Mucosa of gallbladder (tissue), 1 donor: ENCODE measurements at places on chromosomes 11 and 22. TPM values are rescaled to one million over a fixed set of nuclear protein-coding genes. Genes with fewer than 3 reads are reported as not detected.

CFAP68 gene
- 21.8 TPM for total RNA-seq

FOLR2 gene
- 18.9 TPM for total RNA-seq

PELI3 gene
- 20.3 TPM for total RNA-seq

SMIM35 gene
- total RNA-seq: not detected

MMP7 gene
- 1,865 TPM for total RNA-seq

ZFTA gene
- 30.7 TPM for total RNA-seq

CABP7 gene
- total RNA-seq: not detected

SGSM1 gene
- 6.8 TPM for total RNA-seq

SLC22A6 gene
- not detected for total RNA-seq

FZD4 gene
- 18.2 TPM for total RNA-seq

BCO2 gene
- total RNA-seq: 27.2 TPM

GAB4 gene
- not detected for total RNA-seq

P4HA3 gene
- total RNA-seq: 1.0 TPM

ANAPC15 gene
- total RNA-seq: 33.3 TPM

HORMAD2 gene
- total RNA-seq: not detected

PTPN5 gene
- total RNA-seq: 0.43 TPM

RTL10 gene
- 18.4 TPM for total RNA-seq

GRCh38 chr22:17767233-17768065 is 6.8 kb downstream of the BID start:
- no peak for DNase-seq

DNA sequence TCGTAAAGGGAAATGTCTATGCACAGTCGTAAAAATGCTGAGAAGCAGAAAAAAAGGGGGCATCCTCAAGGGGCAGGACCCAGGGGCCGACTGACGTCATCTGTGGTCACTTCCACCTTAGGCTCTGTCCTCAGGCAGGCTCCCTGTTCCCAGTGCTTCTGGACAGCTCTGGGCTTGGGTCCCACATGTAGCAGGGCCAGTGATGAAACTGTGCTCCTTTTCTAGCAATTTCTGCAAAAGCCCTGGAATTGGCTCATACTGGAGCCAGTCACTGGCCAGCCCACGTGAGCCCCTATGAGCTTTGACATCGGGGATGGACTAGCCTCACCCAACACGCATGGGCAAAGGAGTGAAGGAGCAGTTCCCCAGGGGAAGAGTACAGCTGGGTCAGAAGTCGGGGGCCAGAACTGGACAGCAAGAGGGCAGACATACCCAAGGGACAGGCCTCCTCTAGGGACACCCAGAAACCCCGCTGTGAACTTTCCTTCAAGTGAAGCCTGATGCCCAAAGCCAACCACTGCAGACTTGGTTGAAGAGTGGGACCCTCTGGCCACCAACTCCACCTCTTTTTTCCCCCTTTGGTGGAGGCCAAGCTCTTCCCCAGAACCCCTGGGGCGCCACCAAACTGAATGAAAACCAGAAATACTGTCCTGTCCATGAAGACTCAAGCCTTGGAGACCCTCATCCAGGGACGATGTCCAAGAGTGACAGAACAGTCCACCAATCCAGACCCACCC is 1349.0 kb downstream of the BRD1 start:
- DNase-seq: no peak

GRCh38 chr11:79139900-79140299 is 300.9 kb downstream of the TENM4 start:
- DNase-seq: no peak

DNA sequence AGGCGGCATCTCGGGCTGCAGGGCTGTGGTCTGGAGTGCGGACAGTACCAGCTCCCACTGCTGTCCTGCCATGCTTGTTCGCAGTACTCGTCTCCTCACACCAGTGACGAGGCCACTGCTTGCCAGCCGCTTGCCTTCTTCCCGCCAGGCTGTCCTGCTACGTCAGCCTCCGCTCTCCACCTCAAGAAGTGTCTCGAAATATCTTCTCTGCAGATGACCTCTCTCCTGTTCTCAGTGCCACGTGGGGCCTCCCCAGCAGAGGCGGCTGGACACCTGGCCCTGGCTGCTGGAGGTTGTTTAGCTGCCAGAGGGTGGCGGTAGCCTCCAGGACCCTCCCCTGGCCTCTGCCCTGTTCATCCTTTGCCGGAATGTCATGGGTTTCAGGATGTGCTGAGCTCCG is 3.1 kb upstream of the CCDC188 start:
- DNase-seq: no peak

GRCh38 chr11:16862726-16863125 is 124.3 kb downstream of the C11orf58 start:
- no peak for DNase-seq

- DNase-seq: no peak
These were observed 97.3 kb downstream of the PDHX start for GRCh38 chr11:35013514-35014233.

GRCh38 chr11:83816572-83817187 is 530.5 kb upstream of the CCDC90B start:
- no peak for DNase-seq

GRCh38 chr11:11706028-11706427 is 84.2 kb upstream of the GALNT18 start:
- DNase-seq: no peak

GRCh38 chr22:30891781-30892180 is 76.8 kb downstream of the MORC2 start:
- DNase-seq: no peak

- DNase-seq: no peak
These were observed 615.9 kb upstream of the FAT3 start for GRCh38 chr11:91608677-91609076.

DNA sequence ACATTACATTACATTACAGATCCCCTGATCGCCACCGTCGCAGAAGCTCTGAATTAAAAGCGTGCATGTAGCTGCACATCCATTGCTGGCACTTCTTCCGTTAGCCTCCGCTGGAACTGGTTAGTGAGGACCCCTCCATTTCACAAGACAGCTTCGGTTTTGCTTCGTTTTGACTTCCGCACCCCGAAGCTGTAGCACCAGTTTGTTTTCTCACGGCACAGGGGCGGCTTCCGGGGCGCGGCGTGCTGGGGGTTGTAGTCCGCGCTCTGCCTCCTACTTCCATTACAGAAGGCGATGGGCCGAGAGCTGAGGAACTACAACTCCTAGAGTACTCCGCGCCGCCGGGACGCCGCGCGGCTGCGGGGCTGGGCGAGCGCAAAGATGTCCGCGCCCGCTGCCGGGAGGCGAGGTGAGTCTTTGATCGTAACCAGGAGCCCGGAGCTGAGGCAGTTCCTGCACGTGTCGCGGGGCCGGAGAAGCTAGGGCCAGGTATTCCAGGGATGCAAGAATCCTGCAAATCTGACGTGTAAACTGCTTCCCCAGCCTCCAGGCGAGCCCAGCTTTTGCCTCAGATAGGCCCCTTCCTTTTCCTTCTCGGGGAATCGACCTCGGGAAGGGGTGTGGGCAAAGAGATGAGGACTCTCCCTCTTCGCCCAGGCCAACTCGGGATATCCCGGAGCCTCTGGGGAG is at the start of gene PEX26:
TSS of gene PEX26 (plus strand) at position 352 of the 690 bp plus-strand sequence. CDS start 387 bp downstream, outside the sequence.
- peak; percentile 96 for DNase-seq

DNA sequence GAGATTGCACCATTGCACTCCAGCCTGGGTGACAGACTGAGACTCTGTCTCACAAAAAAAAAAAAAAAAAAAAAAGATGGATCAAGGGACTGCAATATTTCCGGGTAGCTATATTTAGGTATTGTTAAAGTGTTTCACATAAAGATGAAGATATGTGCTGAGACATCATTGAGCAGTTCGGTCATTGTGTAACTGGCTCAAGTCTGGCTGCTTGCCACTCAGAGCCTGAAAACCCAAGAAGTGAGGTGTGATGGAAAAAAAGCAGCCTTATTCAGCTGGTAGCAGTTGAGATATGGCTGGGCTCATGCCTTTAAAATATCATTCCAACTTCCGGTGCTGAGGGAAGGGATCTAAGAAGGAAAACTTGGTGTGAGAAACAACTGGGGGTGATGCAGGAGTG is 46.9 kb downstream of the LUZP2 start:
- DNase-seq: no peak

DNA sequence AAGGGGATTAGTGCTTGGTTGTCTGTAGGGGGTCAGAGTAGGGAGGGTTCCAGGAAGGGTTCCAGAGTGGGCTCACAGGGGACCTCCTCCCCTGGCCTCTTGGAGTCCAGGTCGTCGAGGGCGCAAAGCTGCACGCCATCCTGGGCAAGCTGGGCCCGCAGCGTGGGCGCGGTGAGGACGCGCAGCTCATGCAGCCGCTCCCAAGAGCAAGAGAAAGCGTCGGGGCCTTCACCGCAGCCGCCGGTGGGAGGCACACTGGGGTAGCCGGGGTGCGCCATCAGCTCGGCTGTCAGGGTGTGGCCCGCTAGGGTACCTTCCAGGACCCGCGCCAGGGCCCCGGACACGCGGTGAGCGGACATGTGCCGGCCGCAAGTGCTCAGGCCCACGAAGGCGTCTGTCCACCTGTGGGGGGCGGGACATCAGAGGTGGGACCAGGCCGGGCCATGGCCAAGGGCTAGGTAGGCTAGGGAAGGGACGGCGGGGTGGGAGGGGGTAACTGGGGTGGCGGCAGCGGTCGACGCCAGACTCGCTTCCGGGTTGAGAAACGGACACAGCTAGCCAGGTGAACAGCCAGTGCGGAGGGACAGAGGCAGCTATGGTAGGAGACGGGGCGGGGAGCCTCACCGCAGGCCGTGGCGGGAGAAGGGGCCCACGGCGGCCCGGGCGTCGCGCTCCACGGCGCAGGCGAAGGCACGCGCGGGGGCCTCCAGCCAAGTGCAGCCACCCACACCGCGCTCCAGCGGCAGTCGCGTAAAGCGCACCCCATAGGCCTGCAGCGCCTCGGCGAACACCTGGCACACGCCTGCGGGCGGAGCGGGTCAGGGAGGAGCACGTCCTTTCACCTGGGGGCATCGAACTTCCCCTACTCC is 1.2 kb downstream of the YDJC start:
- no peak for DNase-seq

- no peak for DNase-seq
These were observed 10.1 kb downstream of the PKNOX2 start for GRCh38 chr11:125174686-125175085.

- no peak for DNase-seq
These were observed 54.8 kb downstream of the DENND5A start for GRCh38 chr11:9210224-9210921.

GRCh38 chr11:2387266-2387987 is 10.3 kb downstream of the CD81 start:
- no peak for DNase-seq

GRCh38 chr11:106322106-106322505 is 244.6 kb downstream of the AASDHPPT start:
- no peak for DNase-seq

- DNase-seq: no peak
These were observed 4.7 kb downstream of the C11orf87 start for GRCh38 chr11:109426442-109427240.

DNA sequence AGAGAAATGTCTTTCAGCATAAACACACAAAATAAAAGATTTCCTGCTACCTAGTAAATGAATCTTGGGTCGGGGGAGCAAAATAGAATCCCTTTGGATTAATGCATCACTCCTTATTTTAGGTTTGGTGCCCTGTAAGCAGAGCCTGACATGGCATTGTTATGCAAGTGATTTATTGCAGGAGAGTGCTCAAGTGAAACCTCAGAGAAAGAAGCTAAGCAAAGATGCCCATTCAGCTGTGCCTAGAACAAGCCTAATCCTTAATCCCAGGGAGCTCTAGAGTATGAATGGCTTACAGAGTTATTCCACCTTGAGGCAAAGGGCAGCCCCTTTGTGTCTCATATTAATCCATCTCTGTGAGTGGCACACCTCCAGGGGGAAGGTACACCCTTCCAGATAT is 21.1 kb downstream of the C11orf87 start:
- no peak for DNase-seq

DNA sequence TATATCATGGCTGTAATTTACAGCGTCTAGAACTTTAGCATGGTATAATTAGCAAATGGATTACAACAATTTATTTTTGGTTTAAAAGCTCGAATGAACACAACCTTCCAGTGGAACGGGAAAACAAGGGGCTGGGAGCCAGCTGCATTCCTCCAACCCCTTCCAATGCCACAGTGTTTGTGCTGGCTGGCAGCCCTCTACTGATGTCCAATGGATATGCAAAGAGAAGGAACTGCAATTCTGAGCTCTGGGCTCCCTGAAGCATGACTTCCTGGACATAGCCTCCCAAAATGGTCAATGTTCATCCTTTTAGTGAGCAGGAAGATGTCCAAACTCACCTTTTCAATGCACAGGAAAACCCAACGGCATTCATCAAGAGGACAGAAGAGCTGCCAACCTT is 288.3 kb downstream of the TENM4 start:
- no peak for DNase-seq

GRCh38 chr11:100442017-100442416 is 245.1 kb upstream of the ARHGAP42 start:
- DNase-seq: no peak

GRCh38 chr22:43969021-43969878 is 14.0 kb downstream of the SAMM50 start:
- no peak for DNase-seq

DNA sequence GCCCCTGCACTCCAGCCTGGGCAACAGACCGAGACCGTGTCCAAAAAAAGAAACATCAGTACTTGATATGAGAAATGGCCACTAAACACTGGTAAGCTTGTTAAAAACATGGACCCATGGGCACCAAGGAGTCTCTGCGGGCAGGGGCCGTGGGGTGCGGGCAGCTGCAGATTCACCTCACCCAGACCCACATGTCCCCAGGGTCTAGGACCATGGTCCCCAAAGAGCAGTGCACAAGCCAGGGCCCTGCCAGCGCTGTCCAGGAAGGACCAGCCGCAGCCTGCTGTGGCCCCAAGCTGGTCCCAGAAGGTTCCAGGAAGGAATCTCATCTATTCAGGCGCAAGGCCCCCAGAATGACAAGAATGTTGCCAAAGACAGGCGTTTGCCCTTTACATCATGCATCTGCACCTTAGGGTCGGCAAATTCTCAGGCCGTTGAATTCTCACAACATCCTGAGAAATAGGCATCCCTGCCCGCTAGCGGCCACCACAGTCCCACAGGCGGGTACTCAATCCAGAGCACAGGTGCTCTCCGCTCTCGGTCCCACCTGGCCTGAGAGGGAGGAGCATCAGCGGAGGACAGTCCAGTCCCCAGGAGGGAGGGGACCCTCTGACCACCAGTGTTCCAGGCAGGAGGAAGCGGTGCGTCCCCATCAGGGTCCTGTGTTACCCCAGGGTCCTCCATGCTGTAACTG is 9.5 kb downstream of the YPEL1 start:
- no peak for DNase-seq

DNA sequence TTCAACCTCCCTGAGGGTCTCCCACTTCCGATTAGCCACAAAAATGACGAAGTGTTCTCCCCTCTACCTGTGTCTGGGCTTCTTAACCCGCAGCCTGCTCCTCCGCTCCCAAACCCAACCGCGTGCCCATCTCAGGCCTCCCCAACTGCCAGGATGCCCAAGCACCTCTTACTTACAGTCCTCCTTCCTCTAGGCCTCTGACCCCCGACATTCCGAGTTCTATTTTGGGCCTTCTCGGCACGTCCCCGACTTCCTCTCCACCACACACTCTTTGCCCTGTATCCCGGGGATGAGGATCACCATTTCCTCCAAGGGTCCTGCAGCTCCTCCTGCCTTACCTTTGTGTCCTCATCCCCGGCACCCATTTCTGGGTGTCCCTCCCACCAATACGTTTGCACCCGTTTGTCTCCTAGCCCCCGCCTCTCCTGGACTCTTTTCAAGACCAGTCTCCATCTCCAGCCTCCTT is 388 bp upstream of the MUS81 start:
- no peak for DNase-seq

- DNase-seq: no peak
These were observed 410.9 kb upstream of the B3GAT1 start for GRCh38 chr11:134822897-134823296.
